ENCODE measurements at places on chromosomes 6 and 20. TPM values are rescaled to one million over a fixed set of nuclear protein-coding genes. Genes with fewer than 3 reads are reported as not detected.

DNA sequence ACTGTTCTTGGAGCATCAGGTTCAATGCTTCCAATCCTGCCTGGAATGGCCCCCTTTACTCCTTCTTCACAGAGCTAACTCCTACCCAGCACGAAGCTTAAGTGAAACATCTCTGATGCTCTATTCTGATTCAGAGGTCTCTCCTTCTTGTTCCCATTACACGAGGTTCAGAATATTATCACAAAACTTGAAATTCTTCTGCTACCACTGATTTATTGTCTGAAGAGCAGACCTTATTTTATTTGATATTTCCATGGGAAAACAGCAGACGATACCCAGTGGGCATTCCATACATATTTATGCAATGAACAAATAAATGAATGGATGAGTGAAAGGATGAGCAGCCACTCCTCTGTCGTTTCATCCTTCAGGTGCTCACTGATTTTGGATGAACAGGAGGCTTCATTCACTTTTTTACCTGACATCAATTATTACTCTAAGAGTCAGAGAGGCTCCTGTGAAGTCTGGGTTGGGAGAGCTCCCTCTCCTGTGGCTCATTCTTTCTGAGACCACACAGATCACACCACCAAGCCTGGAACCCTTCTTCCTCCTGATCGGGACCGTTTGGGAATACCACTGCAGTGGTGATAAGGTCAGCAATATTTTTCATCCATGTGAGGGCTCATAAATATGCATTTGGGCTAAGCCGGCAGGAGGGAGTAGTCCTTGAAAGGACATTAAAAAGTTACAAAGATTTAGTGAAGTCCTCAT is 25.8 kb downstream of the SMLR1 start:
- DNase-seq = no peak

DNA sequence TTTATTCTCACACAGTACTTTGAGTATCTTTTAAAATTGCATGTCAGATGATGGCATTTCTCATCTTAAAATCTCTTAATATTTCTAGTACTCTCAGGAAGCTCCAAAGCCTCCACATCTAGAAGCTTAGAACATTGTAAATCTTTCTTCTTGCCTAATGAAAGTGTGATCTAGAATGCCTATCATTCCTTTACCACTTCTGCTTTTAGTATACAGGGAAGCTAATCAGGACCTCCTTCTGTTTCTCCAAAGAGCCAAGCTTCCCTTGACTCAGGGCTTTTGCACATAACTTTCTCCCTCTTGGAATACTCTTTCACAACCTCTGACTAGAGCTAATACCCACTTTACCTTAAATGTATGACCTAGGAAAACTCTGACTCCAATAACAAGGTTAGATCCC is 7.5 kb upstream of the ELOVL4 start:
- no peak for DNase-seq

DNA sequence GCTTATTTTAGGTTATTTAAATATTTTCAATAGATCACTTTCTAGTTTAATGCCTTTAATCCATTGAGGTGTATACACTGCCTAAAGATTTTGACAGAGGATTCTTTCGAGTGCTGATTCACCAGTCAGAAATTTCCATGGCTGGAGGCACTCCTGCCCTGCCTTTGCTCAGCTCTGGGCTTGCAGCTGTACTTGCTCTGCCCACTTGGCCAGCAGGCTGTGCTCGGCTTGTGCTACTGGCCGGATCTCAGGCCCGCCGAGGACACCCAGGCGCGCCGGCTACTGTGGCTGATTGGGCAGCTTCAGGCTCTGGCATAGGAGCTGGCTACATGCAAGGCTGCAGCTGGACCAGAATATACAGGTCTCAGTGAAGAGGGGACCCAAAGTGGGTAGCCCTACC is 675.1 kb upstream of the MMS22L start:
- peak; percentile 3 for DNase-seq

DNA sequence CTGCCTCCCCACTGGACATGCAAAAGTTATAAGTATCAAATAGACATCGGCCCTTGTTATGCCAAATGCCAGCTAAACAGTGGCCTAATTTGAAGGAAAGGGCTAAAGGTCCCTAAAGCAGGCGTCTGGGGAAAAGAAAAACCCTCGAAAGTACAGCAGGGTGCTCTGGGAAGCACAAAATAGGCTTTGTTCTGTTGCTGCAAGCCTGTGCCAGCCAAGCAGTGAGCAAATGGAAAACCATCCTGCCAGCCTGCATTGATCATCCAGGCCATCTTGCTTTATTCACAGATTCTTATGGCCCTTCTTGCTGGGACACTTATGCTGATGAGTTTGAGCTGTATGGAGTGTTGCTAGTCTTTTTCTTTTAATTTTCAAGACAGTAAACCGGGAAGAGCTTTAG is 62.2 kb upstream of the PLEKHG1 start:
- DNase-seq = no peak

DNA sequence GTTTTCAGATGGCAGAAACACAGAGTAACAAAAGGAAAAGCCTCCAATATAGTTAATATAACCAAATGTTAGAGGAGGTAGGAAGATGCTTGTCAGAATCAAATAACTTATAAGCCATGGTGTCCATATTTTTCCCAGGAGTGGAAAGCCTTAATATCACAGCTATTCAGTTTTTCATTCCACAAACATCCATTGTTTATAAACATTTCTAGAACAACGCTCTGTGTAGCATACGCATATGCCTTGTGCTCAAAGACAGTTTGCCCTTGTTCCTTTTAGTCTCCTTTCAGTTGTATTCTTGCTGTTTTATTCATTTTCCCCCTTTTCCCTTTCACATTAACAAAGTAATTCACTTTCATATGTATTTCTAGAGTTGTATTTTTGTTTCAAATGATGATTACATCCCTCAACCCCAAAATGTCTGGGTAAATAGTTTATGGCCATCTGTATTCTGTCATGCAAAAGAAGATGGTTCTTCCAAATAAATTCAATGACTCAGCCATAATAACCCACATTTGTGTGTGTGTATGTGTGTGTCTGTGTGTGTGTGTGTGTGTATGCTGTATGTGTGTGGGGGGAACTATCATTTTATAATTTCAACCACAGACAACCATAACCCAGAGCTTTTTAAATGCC is 455.7 kb upstream of the SOX4 start:
- DNase-seq = no peak

GRCh38 chr6:31978831-31979230 is 3.0 kb upstream of the C4A start:
- no peak for DNase-seq

GRCh38 chr6:53906842-53907241 is 112.0 kb downstream of the LRRC1 start:
- peak; percentile 48 for DNase-seq

DNA sequence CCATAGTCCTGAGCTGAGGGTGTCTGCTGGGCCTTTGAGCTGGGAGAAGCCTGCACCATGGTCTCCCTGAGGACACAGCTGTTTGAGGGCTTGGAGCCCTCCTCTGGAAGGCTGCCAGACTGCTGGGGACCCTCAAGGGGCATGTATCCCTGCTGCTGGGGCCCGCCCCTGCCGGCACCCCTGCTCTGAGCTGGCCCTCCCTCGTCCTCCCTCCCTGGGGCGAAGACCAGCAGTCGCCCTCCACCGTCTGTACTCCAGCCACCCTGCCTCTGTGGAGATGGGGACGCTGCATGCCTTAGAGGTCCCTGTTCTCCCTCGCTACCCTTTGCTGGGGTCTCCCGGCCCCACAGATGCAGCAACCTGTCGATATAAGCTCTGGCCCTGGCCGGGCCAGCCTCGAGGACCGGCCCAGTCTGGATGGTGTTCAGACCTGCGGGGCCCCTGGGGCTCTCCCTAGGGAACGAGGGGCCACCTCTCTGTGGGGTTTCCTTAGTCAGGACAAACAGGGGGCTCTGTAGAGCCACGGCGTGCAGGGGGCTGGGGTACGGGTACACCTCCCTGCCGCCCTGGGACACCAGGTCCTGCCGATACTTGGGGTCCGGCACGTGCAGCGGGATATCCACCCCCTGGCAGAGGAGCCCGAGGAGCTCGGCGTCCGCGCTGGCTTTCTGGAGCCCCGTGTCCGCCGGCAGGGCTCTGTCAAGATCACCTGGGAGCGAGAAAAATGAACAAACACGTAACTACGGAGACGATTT is 11.0 kb downstream of the DACT2 start:
- no peak for DNase-seq

DNA sequence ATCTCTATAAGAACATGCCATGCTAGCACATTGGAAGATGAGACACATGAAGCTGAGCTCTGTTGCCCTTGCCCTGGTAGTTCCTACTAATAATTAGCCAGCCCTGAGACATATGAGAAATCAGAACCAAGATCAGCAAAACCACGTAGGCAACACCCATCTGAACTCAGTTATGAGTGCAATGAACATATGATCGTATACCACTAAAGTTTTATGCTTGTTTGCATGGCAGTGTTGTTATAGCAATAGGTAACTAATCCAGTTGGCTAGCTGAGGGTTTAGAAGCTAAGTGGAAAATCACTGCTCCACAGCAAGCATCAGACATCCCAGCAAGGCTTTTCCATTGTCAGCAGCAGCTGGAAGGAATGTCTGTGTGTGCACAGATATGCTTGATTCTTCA is 180.7 kb downstream of the BTBD3 start:
- DNase-seq = no peak

GRCh38 chr6:100412872-100413271 is 51.8 kb downstream of the SIM1 start:
- DNase-seq = no peak

DNA sequence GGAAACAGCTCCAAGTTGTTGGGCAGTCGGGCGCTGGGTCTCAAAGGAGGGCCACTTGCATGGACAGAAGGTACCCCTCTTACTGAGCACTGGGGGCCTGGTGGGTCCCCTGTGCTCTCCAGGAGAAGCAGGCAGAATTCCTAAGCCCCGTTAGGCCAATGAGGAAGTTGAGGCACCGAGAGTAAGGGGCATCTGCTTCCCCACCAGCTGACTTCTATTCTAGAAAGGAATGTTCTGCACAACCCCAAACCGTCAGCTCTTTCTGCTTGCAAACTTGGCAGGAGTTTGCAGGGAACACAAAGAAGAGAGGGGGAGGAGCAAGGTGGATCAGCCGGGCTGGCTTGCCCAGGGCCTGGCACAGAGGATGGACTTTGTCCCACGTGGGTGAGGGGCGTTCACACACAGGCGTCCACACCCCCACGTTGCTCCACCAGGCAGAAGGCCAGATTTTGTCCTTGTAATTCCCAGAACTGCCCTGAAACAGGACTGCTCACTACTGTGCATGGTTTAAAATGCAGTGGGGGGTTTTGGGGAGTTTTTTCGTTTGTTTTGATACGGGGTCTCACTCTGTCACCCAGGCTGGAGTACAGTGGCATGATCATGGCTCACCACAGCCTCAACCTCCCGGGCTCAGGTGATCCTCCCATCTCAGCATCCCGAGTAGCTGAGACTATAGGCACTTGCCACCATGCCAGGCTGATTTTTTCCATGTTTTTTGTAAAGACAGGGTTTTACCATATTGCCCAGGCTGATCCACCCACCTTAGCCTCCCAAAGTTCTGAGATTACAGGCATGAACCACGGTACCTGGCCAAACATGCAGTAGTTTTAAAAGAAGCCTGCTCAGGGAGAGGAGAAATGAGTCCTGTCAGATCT is 93.3 kb downstream of the SNX5 start:
- DNase-seq = no peak

DNA sequence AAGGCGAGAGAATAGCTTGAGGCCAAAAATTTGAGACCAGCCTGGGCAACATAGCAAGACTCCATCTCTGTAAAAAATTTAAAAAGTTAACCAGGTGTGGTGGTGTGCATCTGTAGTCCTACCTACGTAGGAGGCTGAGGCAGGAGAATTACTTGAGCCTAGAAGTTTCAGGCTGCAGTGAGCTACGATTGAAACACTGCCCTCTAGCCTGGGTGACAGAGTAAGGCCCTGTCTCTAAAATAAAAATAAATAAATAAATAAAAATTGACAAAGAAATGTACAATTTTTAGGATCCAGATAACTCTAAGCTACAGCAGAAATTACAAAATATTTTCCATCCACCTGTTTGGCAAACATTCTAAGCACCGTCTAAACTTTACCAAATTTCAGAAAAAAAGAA is 941.0 kb upstream of the ADGRB3 start:
- no peak for DNase-seq

DNA sequence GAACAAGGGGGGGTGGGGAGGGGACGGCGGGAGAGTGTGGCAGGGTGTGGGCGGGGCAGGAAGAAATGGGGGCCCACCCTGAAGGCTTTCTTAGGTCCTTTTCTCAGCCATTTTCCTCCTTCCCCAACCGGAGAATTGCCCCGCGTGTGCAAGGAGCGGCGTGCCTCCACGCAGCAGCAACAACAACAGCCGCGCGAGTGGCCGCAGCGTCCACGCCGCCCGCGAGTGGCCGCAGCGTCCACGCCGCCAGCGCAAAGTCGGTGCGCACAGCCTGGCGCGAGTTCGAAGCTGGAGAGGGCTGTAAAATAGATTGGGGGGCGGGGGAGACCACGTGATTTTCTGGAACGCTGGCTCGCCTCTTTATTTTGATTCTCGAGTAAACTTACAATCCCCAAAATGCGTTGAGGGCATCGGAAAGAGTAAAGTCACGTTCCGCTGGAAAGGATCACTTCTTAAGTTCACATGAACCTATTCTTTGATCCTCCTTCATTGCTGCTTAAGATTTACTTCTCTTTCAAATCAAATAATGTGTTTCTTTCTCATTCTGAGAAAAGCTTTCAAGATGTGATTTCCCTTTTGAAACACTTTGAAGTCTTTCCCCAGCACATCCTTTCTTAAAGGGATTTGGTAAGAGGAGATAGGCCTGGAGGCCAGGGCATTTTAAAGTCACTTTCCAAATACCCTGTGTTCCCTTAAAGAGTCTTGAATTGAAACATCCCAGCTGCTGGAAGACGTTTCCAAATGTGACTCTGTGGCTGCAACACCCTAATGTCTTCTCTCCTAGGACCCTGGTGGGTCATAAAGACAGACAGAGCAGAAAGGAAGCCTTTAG is 66.7 kb upstream of the ZNF217 start:
- DNase-seq = no peak

The ANGPT4 gene
- 0.54 TPM for total RNA-seq

The ELMO2 gene
- 108 TPM for total RNA-seq

The COL9A1 gene
- 6.2 TPM for total RNA-seq

The EYA4 gene
- total RNA-seq = 3.7 TPM

The MOCS3 gene
- 4.6 TPM for total RNA-seq

The FKBP1C gene
- total RNA-seq = 2.9 TPM

The DEFB119 gene
- total RNA-seq = not detected

The CCN6 gene
- total RNA-seq = not detected

The NEU1 gene
- 23.6 TPM for total RNA-seq

The REV3L gene
- 42.6 TPM for total RNA-seq

The GSTA3 gene
- not detected for total RNA-seq

Data from dorsolateral prefrontal cortex (tissue), 122 donors.